T-helper 17 cell (primary cell): ENCODE measurements at places on chromosomes 6 and 20. TPM values are rescaled to one million over a fixed set of nuclear protein-coding genes. Genes with fewer than 3 reads are reported as not detected.

Gene WFDC11
- not detected for total RNA-seq

Gene SYTL3
- 36.1 TPM for total RNA-seq

Gene WDR46
- total RNA-seq, result 38.6 TPM

Gene ADAM33
- not detected for total RNA-seq

Gene CDC40
- total RNA-seq, result 26.5 TPM
